ENCODE measurements at places on chromosomes 3 and 15.

DNA sequence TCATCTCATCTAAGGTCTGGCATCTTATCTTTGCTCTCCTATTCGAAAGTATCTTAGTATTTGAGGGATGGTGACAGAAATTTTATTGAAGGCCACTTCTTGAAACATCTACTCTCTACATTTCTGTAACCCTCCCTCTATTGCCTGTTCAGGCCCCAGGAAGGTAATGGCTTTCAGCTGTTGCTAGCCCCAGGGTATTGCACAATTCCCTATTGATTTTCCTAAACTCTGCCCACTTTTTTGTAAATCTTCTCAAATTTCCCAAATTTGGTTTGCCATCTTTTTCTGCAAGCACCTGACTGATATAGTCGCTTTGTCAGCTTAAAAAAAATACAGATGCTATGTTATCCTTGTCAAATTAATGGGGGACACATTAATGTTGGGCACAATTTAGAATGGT is 242.1 kb downstream of the RAP2B start:
- DNase-seq = no peak
- no peak overlapping the region for H3K4me3 ChIP-seq
- H3K4me1 ChIP-seq = no peaks in the 10 kb centered on the region

DNA sequence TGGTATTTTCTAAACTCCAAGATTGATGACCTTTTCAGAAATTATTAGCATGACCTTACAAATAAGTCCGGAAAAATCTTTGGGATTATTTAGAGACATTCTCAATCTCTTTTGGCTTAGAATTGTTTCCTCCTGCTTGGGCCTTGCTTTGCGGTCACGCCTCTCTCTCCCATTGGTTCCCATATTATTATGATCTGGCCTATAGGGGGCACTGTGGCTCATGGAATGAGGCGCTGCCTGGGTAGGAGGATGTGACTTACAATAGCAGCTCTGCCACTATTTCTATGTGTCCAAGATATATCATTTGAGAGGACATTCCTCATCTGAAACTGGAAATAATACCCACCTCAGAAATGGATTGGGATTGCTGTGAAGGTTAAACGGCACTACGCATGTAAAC is 464.9 kb downstream of the MFSD1 start:
- DNase-seq = peak; percentile 75
- H3K4me1 ChIP-seq = no peaks in the 10 kb centered on the region
- no peak overlapping the region for H3K27ac ChIP-seq
- no peaks in the 10 kb centered on the region for H3K36me3 ChIP-seq
- no peak overlapping the region for H3K4me3 ChIP-seq
- no peaks in the 10 kb centered on the region for H3K27me3 ChIP-seq

GRCh38 chr3:195900436-195901355 is 7.7 kb downstream of the TNK2 start:
- peaks cover 3% of the 10 kb centered on the region for H3K4me1 ChIP-seq
- no peaks in the 10 kb centered on the region for H3K36me3 ChIP-seq
- no peaks in the 10 kb centered on the region for H3K27me3 ChIP-seq
- no peak for DNase-seq
- H3K4me3 ChIP-seq = no peak overlapping the region

DNA sequence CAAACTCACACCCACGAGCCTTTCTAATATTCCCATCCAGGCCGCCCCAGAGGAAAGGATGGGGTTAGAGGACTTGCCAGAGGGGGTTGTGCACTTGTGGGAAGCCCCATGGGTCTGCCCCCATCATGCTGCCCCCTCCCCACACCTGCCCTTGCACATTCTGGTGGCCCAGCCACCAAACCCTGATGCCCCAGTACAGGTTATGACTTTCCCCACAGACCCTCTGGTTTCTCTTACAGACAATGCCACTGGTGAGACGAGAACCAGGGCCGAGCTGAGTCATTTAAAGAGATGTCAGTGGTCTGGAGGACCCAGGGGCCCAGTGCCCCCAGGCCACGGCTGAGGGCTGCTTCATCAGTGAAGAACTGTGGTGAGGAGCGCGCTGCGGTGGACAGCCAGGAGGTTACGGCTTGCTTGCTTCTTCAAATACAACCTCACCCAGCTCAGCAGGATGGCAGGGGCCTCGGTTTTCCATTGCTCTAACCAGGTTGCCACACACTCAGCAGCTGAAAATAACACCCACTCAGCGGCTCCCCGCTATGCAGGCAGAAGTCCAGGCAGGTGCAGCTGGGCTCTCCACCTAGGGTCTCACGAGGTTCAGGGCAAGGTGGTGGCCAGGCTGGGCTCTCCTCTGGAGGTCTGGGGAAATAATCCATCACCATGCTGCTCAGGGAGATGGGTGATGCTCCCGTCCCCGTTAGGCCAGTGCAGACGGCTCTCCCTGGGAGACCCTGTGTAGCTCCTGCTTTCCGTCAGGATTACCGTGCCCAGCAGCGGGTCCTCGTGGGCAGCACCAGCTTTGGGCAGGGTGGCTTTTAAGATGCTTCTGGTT is 13.8 kb upstream of the SNRPA1 start:
- H3K27ac ChIP-seq = no peak overlapping the region
- DNase-seq = no peak
- no peaks in the 10 kb centered on the region for H3K4me1 ChIP-seq

- H3K4me1 ChIP-seq = peaks cover 2% of the 10 kb centered on the region
- no peak overlapping the region for H3K27ac ChIP-seq
- no peak for DNase-seq
- no peaks in the 10 kb centered on the region for H3K36me3 ChIP-seq
These were observed 171.6 kb downstream of the CADPS start for GRCh38 chr3:62703451-62704167.

DNA sequence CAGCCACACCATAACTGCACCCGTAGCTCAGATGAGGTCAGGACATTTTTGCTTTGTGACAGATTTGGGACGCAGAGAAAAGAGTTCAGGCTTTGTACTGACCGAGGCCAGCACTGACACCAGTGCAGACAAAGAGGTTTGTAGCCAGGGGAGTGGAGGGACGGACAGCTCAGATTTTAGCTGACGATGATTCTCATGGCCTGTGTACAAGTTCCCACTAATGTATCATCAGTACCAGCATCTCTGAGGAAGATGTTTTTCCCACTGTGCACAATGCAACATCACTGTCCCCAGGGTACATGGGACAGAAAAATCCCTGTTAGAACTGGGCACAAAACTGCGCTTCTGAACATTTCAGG is 112.7 kb downstream of the SLCO3A1 start:
- no peak overlapping the region for H3K4me3 ChIP-seq
- peaks cover 3% of the 10 kb centered on the region for H3K4me1 ChIP-seq
- DNase-seq = no peak
- H3K27me3 ChIP-seq = no peaks in the 10 kb centered on the region
- H3K27ac ChIP-seq = no peak overlapping the region

DNA sequence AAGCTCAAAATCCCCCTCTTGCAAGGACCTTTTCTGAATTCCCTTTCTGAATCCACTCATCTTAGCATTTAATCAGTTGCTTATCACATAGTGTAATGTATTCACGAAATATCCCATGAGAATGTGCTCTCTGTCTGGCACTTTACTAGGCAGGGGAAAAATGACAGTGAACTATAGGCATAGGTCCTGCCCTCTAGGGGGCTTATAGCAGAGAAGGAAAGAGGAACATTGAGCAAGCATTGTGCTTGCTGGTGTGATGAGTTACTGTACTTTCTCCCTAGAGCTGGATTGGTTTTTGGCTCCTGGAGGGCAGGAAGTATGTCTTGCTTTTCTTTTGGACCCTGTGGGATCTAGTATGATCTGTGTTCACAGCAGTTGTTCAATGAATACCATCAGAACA is 26.5 kb downstream of the DUOX2 start:
- no peak overlapping the region for H3K4me3 ChIP-seq
- no peak for DNase-seq
- H3K36me3 ChIP-seq = no peaks in the 10 kb centered on the region
- H3K27ac ChIP-seq = no peak overlapping the region
- H3K27me3 ChIP-seq = no peaks in the 10 kb centered on the region

DNA sequence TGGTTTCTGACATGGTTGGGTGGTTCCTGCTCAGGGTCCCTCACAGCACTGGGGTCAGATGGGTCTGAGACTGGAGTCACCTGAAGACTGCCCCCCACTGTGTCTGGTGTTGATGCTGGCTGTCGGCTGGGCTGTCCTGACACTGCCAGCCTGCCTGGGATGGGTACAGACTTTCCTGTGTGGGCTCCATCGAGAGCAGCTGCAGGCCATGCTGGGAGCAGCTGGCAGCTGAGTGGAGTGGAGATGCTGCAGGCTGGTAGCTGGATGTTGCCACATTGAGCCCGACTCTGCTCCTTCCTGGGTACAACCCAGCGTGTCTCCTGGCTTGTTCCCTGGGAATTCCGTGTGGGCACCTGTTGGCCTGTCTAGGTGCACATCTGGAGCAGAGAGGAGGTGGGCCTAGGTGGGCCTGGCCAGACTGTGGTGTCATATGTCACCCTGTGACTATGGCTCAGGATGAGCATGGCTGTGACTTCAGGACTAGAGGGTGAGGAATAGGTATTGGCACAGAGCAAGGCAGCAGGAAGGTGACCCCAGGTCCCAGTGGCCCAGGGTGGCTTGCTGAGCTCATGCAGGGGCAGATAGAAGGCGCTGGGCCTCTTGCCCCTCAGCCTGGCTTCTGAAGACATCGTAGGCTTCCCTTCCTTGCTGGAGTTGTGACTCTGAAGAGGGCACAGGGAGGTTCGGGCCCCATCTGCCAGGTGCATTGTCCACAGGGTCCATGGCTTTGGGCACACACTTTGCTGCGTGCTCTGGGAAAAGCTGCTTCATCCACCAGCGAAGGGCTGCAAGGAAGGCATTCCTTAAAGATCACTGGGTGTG is 40.0 kb upstream of the PRR23E start:
- no peak for DNase-seq
- no peak overlapping the region for H3K4me3 ChIP-seq
- H3K27ac ChIP-seq = no peak overlapping the region
- no peaks in the 10 kb centered on the region for H3K27me3 ChIP-seq

All from H9 (cell line).